ENCODE measurements at places on chromosomes 2 and 18.

DNA sequence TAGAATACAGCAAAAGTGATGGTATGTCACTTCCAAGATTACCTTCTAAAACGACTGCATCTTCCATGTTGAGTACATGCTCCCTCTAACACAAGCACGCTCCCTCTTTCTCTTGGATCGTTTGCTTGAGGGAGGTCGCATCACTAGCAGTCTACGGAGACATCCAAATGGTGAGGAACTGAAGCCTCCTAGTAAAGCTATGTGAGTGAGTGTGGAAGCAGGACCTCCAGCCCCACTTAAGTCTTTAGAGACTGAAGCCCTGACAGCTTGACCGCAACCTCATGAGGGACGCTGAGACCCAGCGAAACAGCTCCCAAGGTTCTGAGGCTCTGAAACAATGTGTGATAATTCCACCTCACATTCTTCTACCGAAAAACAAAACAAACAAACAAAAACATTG lies 486.7 kb upstream of the GCFC2 start:
- DNase-seq = no peak

GRCh38 chr2:166568409-166568808 lies 74.4 kb upstream of the SCN7A start:
- no peak for DNase-seq

DNA sequence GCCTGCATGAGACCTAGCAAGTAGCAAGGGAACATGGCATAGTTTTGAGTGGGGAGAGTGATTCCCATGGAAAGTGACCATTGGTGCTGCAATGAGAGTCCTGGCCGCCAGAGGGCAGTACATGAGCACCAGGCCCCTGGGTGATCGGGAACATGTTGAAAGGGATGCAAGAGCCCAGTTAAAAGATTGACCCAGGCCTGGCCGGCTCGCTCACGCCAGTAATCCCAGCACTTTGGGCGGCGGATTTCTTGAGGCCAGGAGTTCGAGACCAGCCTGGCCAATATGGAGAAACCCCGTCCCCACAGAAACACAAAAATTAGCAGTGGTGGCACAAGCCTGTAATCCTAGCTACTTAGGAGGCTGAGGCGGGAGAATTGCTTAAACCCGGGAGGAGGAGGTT lies 22.2 kb downstream of the FAP start:
- DNase-seq = peak; percentile 20

DNA sequence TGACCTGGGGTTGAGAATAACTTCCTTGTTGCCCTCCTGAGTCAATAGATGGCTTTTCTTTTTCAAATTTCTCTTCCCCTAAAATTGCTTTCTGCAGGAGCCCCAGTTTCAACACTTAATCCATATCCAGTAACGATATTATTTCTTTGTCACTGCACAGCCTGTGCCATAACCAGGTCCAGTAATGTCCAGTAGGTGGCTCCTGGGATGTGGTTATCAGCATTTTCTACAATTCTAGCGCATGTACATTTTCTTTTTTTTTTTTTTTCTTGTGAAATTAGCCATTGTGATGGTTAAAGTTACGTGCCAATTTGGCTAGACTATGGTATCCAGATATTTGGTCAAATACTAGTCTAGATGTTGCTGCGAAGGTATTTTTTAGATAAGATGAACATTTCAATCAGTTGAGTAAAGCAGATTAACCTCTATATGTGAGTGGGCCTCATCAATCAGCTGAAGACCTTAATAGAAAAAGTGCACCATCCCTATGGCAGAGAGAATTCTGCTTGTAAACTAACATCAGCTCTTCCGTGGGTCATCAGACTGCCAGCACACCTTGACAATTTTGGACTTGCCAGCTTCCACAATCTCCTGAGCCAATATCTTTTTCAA lies 72.9 kb upstream of the SCG2 start:
- peak; percentile 35 for DNase-seq

GRCh38 chr2:70978341-70979179 lies at the start of gene ANKRD53:
TSS of gene ANKRD53 (plus strand) at chr2:70978630. CDS start at chr2:70978646, 16 bp downstream.
- peak; percentile 64 for DNase-seq

DNA sequence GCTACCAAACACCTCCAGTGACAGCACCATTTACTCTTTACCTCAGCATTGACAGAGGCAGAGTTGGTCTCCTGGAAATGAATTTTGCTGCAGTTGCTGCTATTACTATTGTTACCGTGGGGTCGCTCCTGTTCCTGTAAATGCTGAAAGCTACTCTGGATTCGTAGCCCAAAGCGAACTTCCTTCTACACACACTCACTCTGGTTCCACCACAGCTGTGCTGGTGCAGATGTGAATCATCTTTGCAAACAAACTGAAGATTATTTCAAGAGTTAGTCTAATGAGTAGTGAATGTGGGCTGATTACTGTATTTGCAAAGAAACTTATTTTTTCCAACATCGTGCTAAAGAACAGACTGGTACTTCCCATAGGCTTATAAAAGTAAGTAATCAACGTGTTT lies 304.0 kb downstream of the LPIN1 start:
- no peak for DNase-seq

DNA sequence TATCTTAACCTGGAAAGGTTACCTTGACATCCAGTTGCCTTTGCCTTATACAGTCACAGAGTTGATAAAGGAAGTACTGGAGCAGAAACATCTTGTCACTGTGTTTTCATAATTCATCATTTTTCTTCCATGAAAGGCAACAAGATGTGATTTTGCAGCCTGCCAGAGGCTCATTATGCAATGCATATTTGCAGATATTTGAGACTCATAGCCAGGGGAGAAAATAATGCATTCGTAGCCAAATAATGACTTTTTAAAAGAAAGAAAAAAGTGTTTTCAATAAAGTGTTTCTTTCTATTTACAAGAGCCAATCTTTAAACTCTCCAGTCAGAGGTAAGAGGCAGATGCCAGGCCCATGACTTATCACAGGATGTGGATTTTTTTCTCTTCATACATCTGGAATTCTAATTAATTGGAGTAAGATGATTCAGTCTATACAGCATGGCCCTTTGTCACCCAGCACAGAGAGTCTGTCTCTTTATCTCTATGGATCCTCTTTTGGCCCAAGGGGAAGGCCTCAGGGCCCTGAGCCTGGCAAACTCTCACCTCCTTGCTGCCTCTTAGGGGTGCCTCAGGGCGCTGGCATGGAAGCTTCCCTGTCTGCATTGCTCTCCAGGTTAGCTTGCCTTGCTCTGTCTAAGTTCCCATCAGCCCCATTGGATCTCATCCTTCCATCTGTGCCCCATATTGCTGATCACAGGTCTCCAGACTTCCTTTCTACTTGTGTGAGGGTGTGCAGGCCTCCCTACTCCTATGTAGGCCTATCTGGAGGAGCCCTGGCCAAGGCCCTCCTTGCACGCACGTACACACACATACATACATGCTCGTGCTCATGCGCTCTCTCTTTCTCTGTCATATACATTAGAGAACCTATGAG lies 247.7 kb downstream of the TPGS2 start:
- no peak for DNase-seq

DNA sequence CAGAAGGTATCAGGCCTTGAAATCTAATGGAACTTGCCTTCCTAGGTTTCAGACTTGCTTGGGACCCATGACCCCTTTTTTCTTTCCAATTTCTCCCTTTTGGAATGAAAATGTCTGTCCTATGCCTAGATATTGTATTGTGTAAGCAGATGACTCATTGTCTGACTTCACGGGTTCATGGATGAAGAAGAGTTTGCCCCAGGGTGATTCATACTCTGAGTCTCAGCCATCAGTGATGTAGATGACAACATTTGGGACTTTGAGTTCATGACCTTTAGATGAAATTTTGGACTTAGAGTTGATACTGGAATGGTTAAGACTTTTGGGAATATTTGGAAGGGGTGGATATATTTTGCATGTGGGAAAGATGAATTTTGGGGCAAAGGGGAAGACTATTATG lies 11.2 kb upstream of the SCYGR5 start:
- no peak for DNase-seq

DNA sequence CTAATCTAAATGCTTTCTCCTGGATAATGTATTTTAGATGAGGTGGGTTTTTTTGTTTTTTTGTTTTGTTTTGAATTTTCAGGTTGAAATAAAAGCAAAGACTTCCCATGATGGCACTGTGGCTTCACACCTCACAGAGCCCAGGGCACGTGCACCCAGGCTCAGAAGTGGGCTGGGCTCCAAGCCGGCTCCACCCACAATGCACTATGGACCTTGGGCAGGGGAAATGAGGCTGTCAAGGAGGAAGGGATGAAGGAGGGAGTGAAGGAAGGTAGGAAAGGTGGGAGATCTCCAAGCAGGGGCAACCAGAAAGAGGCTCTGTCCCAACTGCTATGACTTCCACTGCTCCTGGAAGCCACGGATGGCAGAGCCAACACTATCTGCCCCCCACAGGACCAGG lies 60.4 kb downstream of the BIN1 start:
- DNase-seq = no peak

GRCh38 chr2:19568809-19569208 lies 210.4 kb upstream of the OSR1 start:
- DNase-seq = no peak

DNA sequence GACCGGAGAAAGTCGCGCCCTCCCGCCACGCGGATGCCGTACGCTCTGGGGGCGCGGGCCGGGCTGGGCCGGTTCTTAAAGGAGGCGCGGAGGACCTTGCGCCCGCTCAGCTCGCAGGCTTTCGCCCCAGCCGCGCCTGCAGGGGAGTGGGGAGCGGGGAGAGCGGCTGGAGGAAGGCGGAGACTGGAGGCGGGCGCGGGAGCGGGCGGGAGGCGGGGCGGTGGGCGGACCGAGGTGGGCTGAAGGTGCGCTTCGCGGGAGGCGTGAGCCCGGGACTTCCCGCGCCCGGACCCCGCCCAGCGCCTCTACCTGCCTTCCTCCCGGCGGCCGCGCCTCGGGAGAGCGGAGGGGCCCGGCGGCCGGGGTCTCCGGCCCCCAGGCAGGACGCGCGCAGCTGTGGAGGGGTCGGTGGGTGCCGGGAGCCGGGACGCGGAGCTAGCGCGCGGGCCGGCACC lies at the start of gene ADRA2B:
Gene ADRA2B (minus strand): TSS at position 148 of the 455 bp plus-strand sequence. CDS start 422 bp downstream, outside the sequence.
- DNase-seq = peak; percentile 33

GRCh38 chr2:128364441-128364911 lies 45.8 kb upstream of the HS6ST1 start:
- DNase-seq = no peak

DNA sequence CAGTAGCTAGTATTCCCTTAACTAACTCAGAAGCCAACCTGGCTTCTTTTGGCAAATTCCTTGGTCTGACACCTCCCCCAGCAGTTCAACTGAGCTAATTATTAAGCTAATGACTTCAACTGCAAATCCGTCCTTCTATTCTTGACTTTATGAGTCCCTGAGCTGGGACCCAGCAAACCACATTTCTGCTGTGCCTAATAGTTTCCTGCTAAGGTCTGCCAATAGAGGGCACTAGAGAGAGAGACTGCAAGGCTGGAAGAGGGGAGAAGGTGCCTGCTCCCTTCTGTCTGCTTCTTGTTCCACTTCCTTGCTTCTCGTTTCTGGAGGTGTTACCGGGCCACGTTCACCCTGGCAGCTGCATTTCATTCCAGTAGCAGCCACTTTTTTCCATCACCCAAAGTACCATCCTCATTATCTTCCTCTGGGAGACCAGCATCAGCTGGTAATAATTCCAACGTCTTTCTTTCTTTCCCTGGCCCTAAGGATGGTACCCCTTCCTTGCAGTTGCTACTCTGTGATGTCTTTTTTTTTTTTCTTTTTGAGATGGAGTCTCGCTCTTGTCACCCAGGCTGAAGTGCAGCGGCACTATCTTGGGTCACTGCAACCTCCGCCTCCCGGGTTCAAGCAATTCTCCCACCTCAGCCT lies 352.0 kb downstream of the TNS1 start:
- no peak for DNase-seq

GRCh38 chr2:55621802-55622201 lies 4.4 kb upstream of the PPP4R3B start:
- DNase-seq = no peak

GRCh38 chr2:214481204-214481603 lies 70.3 kb downstream of the VWC2L start:
- no peak for DNase-seq

- DNase-seq = no peak
Observed at GRCh38 chr18:78247615-78248289, 731.9 kb upstream of the SALL3 start.

DNA sequence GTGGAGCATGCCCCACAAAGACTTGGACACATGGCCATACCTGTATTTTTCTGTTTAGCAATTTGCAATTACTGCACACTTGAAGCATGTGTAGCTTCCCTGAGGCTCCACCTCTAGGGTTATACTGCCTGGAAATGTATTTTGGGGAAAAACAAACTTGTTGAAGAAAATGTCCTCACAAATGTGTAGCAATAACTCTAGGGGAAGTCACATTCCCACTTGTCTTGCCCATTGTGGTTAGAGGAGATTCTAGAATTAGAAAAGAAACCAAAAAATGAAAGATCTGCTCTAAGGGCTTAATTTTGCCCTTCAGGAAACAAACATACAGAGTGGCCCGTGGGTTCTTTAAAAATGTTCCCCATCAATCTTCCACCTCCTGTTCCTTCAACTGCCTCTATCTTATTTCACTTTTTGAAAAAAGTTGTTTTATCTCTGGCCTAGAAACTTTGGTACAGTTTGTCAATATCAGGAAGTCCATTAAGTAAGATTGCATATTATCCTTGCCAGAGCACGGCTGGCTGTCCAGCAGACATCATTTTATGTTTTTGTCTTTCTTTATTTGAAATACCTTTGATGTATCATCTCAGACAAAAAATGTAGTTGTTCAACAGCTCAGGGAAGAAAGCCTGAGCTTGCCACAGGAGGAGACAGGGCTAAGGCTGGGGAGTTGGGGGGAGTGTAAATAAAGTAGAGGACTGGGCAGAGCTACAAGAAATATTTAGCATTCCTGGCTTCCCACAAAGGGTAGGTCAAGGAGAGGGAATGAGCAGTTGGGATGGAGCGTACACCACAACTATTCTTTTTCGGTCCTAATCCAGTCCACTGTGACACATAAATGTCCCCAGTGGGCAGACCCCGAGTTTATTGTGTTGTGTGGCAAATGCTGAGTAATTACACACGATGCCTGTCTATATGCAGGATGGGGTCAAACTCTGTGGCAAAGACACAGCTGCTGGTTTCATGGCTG lies 96.8 kb upstream of the CDC42EP3 start:
- DNase-seq = no peak

DNA sequence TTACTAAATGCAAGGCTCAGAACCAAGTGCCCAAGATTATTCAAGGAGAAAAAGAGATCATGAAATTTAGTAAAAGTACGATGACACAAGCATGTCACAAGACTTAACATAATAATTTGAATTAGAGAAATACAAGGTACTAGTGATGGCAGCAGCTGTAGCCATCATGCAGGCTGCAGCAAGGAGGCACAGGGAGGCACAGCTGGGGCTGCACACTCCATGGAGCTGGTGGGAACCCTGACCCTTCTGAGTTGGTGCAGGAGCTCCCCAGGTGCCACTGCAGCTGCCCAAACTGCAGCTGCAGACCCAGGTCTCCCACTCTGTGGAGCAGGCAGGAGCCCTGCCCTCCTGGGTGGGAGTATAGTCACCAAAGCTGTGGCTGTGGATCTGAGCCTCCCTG lies 46.0 kb downstream of the COL3A1 start:
- no peak for DNase-seq

GRCh38 chr2:73994178-73994831 lies 9.6 kb downstream of the TET3 start:
- no peak for DNase-seq

DNA sequence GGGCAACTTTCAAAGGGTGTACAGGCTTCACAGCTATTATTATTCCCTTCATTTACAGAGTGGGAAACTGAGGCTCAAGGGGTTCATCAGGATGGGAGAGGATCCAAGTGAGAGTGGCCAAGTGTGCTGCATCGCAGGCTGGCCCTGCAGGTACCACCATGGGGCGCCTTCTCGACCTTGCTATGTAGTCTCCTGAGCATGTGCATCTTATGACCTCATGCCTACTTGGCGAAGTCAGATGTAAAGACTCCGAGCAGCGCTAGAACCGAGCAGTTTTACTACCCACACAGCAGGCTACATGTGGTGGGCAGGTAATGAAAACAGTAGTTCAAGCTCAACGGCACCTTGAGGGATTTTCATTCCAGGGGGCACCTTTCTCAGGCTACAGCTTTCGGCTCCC lies 42.0 kb downstream of the TFCP2L1 start:
- DNase-seq = no peak

Measured in NCI-H2227 treated with DMSO at 0.1 percent for 48 hours (cell line).